Activated T-cell treated with anti-CD3 and anti-CD28 coated beads, Interleukin-2, amount 50 U/mL, for 1 hour (primary cell): ENCODE measurements at places on chromosomes 5 and 9.

- no peak for DNase-seq
These were observed 37.2 kb downstream of the NTNG2 start for GRCh38 chr9:132199056-132199455.

DNA sequence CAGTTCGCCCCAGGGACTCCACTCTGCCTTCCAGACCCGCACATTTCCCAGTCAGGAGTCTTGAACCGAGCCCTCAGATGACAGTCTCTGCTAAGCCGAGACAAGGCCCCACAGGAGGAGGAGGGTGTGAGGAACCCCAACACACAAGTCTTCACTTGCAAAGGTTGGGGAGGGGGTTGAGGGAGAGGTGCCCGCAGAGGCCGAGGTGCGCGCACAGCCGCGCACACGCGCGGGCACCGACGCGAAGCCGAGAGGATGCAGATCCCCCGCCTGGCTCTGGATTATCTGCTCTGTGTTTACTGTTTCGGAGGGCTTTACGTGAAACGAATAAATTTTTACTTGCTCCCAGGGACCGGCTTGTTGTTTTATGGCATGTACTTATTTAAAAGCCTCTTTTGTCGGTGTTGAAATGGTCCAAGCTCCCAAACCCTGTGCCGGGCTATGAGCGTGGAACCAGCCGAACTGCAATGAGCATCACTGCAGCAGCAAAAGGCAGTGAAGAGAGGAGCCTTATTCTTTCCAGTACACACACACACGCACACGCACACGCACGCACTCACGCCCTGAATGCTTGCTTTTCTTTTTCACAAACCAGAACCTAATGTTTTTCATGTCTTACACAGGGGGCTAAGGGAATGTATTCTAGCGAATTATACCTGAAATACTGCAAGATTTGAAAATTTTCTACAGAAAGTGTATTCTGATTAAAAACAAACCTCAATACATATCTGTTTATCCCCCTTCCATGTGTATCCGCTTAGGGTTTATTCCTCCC lies 297.7 kb downstream of the PARP8 start:
- no peak for DNase-seq

GRCh38 chr5:111387361-111387760 lies 125.0 kb downstream of the STARD4 start:
- no peak for DNase-seq

DNA sequence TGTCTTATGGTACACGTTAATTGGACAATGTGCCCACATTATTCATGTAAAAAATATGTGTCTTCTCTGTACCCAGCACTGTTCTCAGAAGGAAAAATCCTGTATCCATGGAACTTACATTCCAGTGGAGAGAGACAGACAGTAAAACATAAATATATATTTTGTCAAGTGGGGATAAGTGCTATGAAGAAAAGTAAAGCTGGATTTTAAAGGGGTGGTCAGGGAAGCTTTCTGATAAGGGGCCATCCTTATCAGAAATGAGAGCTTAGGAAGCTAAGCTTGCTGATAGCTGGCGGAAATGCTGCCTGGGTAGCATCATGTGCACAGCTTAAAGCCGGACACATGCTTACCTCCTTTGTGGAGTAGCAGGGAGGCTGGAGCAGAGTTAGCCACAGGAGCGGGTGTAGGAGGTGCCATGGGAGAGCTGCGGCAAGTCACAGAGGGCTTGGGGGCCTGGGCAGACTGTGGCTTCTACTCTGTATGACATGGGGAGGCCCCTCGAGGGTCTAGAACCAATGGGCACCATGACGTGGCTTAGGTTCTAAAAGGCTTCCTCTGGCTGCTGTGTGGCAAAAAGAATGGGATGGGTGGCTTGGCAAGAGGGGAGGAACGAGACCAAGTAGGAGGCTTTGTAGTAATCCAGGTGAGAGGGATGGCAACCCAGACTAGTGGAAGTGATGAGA lies 141.7 kb downstream of the FGF1 start:
- no peak for DNase-seq

DNA sequence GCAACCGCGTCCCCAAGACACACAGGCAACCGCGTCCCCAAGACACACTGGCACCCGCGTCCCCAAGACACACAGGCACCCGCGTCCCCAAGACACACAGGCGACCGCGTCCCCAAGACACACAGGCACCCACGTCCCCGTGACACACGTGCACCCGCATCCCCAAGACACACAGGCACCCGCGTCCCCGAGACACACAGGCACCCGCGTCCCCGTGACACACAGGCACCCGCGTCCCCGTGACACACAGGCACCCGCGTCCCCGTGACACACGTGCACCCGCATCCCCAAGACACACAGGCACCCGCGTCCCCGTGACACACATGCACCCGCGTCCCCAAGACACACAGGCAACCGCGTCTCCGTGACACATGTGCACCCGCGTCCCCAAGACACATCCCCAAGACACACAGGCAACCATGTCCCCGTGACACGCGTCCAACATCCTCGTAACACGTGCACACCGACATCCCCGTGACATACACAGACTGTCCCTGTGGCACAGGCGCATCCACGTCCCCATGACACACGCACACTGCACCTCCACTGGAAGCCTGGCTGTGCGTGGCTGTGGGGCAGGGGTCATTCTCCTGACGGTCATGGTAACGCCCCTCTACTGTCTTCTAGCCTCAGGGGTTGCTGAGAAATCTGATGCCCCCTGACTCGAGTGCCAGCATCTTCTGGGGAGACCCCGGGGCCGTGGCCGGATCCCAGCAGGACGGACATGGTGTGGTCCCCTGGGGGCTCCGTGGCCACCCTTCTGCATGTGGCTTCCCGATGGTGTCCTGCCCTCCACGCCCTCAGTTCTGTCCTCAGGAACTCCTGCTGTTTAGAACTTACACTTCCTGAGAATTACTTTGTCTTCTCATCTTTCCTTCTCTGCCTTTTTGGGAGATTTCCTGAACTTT lies 24.1 kb downstream of the EXD3 start:
- DNase-seq, result no peak

GRCh38 chr9:105432247-105432842 lies 15.5 kb upstream of the FSD1L start:
- DNase-seq, result no peak
